ENCODE measurements at places on chromosomes 4 and X.

DNA sequence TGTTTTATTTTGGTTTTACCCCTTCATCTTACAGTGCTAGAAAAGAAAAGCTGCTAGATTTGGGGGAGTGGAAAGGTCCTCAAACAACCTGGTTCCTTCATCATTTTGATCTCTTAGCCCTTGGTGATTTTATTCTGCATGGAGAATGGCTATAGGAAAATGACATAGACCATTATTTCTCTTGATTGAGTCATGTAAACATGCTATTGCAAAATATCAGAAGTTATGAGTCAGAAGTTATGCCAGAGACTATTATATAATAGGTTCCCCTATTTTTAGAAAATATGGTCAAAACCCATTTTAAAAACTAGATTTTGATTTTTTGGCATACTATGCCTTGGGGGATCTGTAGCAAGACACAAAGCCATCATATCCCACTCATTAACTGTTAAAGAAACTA lies 83.7 kb upstream of the FAM9C start:
- peak; percentile 35 for DNase-seq

DNA sequence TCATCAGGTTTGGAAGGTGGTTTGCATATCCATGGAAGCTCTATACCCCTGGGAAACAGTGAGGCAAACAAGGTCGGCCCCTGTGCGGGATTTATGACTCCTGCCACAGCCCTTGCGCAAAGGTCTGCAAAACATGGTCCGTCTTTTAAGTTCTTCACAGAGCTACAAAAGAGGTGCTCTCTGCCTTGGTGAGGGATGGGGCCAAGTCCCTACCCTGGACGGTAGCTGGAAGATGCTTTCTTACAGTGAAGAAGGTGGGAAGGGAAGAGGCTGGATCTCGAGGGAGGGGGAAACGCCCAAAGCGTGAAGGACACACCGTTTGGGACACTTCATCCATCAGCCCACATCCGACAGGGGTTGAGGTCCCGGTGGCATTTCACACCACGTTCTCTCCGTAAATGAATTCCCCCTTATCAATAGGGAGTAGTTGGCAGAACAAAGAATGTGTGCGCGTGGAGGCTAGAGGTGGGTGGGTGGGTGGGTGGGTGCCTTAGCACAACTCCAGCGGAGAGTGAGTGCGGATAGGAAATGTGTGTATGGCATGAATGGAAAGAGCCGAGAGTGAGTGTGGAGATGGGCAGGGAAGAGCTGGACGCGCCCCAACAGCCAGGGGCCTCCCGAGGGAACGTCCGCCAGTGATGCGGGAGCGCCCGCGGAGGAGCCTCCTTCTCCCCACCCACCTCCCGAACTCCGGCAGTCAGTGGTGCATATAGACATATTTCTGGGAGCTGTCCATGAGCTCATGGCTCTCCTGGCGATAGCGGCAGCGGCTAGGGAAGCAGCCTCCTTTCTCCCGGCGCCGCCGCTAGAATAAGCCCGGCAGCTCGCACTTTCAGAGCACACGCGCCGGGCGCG lies 68.3 kb downstream of the LARP7 start:
- peak; percentile 75 for DNase-seq

- DNase-seq: no peak
Observed at GRCh38 chrX:1582686-1583437, 8.5 kb upstream of the AKAP17A start.

- DNase-seq: no peak
Observed at GRCh38 chr4:114464726-114465272, 133.8 kb upstream of the UGT8 start.

DNA sequence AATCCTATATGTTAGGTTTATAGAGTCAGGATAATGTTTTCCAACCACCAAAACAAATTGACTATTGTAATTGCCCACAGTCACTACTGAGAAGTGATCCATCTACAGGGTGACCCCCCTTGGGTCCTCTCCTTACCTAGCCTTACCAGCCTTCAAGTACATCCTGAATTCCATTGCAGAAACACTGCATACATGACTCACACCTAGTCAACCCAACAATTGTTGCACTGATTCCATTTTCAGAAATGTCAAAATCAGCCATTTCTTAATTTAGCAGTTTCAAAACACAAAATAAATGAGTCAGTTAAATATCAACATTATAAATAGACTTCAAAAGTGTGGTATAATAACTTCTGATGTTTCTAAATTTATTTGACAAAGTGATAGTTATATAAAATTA lies 106.3 kb upstream of the TNIP3 start:
- DNase-seq: no peak

DNA sequence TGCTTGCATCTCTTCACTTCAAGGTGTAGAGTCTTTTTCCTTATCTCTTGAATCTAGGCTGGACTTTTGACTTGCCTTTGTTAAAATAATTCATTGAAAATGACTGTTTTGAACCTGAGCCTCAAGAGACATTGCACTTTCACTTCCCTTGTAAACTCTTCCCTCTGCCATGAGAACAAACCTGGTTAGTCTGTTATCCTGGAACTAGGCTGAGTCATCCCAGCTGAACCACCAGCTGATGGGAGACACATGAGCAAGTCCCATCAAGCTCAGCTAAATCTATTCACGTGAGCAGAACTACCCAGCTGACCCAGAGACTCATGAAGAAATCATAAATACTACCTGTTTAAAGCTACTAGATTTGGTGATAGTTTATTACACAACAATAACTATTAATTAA lies 202.3 kb upstream of the CENPE start:
- DNase-seq: no peak

DNA sequence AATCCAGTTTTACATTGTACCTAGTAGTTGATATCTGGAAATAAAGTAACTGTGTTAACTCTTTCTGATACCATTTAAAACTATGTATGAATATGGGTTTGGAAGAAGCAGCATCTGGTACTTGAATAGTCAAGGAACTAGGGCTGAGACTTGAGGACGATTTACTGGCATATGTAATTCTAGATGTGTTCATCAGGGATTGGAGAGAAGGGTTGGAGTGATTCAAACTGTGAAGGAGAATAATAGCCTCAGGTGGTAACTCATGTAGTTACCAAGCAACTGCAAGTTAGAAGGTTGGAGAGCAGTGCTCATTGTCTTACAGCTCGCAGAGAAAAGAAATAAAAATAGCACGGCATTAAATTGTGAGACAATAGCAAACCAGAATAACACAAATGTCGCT lies 29.5 kb upstream of the TXLNG start:
- no peak for DNase-seq

DNA sequence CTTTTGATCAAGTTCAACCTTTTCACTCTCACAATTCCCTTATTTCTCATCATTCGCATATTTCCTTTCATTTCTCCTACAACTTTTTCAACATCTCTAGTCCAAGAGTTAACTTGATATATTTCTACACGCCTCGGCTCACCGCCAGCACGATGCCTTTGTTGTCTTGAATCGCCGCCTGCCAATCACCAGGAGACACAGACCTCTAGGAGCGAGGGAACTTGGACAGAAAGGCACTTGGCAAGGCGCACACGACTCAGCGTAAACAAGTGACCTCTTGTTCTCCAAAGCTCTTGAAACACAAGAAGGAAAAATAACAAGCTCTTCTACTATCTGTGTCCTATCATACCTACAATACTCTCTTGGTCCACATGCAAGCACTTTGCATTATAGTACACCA lies 27.1 kb upstream of the RBMX start:
- DNase-seq: no peak

DNA sequence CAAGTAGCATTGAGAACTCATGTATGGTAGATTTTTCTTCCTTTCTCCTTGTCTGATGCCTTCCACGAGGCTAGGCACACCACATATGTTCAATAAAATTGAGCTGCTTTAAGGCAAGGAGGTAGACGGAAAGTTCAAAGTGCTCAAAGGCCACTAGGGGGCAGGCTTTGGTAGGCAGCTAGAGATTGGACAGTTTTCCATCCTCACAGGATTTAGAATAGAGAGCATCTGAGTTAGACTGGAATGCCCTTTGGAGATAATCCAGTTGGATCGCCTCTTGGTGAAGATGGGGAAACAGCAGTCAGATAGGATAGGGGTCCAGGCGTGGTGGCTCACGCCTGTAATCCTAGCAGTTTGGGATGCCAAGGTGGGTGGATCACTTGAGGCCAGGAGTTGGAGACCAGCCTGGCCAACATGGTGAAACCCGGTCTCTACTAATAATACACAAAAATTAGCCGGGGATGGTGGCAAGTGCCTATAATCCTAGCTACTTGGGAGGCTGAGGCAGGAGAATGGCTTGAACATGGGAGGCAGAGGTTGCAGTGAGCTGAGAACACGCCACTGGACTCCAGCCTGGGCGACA lies 30.4 kb downstream of the ELF4 start:
- peak; percentile 75 for DNase-seq

GRCh38 chr4:28357990-28358389 lies 1497.3 kb downstream of the STIM2 start:
- peak; percentile 59 for DNase-seq

DNA sequence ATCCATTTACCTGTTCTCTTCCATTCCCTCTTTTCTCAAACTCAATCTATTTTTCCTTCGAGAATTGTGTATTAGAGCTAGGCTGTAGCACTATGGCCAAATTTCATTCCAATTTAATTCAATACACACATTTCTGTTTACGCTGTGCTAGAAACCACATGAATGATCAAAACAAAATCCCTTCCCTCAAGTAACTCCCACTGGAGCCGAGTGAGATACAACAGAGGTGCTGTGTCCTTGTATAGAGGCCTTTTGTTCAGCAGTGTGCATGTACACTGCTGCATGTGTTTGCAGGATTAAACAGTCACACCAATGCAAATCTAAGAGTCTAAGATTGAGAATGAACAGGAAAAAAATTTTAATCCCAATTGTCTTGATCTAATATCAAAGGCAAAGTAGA lies 734.2 kb downstream of the RAPGEF2 start:
- no peak for DNase-seq

DNA sequence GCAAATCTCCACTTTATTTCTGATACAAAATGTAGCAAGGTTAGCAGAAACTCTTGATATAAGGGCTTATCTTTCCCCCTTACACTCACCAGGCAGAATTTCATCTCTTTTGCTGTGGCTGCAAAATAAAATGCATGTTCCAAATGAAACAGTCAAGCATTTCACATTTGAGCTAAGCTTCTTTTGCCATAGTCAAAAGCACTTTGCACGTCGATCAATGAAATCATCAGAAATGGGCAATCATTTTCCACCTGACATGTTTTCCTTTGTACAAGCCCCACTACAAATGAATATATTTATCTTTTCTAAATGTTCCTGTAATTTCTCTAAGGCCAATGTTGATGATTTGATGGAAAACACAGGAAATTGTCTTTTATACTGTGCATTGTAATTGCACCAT lies 178.4 kb downstream of the ANKRD50 start:
- DNase-seq: no peak

GRCh38 chrX:42269186-42269585 lies 345.8 kb upstream of the CASK start:
- peak; percentile 54 for DNase-seq

DNA sequence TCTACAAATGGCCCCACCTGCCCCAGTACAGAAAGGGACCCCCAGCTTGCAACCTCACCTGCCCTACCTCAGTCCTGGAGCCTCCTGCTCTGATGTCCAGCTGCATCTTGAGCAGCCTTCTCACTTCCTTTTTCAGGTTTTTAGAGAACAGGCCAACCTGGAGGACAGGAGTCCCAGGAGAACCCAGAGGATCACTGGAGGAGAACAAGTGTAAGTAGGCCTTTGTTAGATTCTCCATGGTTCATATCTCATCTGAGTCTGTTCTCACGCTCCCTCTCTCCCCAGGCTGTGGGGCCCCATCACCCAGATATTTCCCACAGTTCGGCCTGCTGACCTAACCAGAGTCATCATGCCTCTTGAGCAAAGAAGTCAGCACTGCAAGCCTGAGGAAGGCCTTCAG lies 3.6 kb downstream of the MAGEA11 start:
- DNase-seq: no peak

GRCh38 chr4:76074468-76074867 lies at the start of gene ART3:
TSS of gene ART3 (plus strand) at chr4:76074709. CDS start at chr4:76075890, 1,181 bp downstream.
- no peak for DNase-seq

GRCh38 chrX:97238632-97239031 lies 354.9 kb downstream of the RPA4 start:
- peak; percentile 20 for DNase-seq

DNA sequence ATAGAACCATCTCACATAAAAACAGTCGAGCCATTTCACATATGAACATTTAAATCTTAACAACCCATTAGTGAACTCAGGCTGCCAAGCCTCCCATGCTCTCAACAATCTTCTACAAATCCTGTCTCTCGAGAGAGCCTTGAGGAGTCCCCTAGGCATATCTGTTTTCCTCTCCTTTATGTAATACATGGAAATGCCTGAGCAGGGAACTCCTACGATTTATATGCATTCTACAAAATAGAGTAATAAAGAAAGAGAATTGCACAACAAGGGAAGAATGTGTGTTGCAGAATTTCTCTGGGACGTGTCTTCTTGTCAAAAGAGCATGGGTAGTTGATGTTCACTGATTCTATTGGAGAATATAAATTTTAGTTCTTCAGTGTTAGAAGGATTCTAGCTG lies 101.8 kb upstream of the VCX2 start:
- DNase-seq: no peak

DNA sequence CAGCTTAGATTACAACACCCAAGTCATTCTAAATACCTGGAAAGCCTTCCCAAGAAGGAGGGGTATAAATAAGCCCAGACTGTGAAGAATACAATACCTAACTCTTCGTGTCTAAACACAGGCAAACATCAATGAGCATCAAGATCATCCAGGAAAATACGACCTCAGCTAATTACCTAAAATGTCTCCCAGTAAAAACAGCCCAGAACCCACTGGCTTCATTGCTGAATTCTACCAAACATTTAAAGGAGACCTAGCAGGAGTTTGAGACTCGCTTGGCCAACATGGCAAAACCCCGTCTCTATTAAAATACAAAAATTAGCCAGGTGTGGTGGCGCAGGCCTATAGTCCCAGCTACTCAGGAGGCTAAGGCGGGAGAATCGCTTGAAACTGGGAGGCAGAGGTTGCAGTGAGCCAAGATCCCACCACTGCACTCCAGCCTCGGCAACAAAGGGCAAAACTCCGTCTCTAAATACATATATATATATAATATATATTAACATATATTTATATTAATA lies 19.1 kb upstream of the HSFX4 start:
- DNase-seq: no peak

GRCh38 chr4:183097231-183098018 lies 1.6 kb upstream of the WWC2 start:
- DNase-seq: no peak

DNA sequence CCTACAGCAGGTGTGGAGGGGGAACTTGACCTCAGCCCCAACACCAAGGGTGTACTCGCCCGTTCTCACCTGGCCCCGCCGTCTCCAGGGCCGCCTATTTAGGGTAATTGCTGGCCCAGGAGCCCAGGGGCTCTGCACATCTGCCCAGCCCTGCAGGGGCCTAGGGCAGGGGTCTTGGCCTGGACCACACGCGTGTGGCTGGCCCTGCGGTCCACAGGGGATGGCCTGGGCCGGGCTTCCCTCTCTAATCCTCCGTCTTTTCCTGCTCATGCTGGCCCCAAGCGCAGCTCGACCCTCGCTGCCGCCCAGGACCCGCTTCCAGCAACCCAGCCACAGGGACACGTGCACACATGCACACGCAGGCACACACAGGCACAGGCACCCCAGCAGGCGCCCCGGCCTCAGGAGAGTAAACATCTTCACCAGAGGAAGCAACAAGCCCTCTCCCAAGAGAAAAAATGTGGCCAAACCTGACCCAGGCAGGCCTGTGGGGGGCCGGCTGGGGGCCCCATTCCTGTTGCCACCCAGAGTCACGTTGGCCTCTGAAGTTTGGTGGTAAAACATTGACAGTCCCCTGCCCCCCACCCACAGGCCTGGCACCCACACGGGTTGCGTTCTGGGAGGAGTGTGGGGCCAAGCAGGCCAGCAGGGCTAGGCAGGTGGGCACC lies 24.6 kb upstream of the FGFR3 start:
- DNase-seq: no peak
